ENCODE measurements at places on chromosomes 1 and 21.

DNA sequence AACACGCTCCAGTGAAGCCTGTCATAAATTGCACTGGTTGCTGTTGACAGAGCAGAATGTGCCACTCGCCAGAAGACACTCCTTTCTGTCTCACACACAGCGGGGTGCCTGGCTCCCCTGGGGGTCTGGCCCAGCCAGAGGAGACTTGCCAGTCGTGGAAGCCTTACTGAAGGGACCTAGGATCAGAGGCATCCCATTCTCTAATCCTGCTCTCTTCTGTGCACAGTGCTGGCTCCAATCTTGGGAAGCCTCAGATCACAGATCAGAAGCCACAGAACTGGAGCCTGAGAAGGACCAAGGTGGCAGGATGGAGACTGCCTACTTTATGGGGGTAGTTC, 1.4 kb downstream of the SLC9A1 start:
- DNase-seq = no peak

DNA sequence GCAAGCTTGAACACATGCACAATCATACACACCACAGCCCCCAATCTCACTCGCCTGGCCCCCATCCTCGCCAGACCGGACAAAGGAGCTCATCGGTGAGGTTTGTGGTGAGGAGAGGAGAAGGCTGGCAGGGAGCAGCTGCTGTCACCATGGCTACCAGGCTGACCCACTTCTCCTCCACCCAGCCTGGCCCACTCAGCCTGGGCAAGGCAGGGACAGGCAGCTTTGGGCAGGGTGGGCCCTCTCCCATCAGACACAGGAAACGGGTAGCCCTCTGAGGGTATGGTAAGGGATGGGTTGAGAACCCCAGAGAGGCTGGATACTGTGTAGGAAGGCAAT, 15.9 kb downstream of the RIMS3 start:
- no peak for DNase-seq

- peak; percentile 92 for DNase-seq
Measured at GRCh38 chr1:20151906-20152598, 12.9 kb downstream of the PLA2G2F start.

- DNase-seq = peak; percentile 49
Measured at GRCh38 chr1:154608397-154609270, 648 bp upstream of the ADAR start.

- DNase-seq = no peak
Measured at GRCh38 chr1:11046625-11047365, at the start of gene MASP2. TSS of gene MASP2 (minus strand) at chr1:11047239. CDS start at chr1:11047207, 32 bp downstream.

GRCh38 chr1:214853340-214853739, 229.2 kb upstream of the KCNK2 start:
- DNase-seq = no peak

DNA sequence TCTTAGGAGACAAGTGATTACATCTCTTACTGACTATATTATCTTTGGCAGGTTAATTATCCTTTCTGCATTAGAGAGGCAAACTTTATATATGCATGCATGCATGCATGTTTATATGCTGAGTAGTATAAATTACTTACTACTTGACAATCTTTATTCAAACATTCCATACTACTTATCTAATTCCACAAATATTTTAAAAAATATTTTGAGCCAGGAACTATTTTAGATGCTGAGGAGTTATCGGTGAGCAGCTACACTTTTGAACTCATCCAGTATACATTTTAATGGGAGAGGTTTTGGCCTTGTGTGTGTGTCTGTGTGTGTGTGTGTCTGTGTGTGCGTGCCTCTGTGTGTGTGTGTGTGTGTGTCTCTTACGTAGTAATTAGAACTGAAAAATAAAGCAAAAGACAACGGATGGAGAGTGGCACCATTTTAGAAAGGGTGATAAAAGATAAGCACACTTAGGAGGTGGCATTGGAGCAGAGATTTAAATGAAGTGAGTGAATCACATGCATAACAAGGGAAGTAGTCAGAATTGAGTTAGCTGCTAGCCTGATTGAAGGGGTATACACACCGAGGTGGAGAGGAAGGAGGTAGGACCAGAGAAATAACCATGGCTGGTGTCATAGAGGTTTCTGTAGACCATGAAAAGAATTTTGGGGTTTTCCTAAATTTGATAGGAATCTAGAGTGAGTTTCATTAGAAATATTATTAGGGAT, 1488.4 kb downstream of the MRPL39 start:
- DNase-seq = no peak

GRCh38 chr1:230797942-230798365, 50.8 kb downstream of the CAPN9 start:
- no peak for DNase-seq

GRCh38 chr1:160806109-160806665, 10.2 kb downstream of the LY9 start:
- DNase-seq = no peak

DNA sequence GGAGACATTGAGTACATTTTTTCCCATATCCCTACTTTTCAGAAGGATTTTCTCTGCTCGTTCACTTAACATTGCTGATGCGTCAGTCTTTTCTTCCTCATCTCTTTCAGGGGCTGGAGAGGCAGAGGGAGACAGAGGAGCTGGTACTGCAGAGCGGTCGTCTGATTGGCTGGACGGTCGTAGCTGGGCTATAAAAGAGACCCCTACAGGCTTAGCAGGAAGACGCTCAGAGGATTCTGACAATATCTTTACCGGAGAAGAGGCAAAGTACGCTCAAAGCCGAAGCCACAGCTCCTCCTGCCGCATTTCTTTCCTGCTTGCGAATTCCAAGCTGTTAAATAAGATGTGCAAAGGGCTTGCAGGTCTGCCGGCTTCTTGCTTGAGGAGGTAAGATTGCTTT, at the start of gene RGS4:
Gene RGS4 (plus strand): TSS at position 220 of the 400 bp plus-strand sequence. CDS start 124 bp downstream, at position 344.
- no peak for DNase-seq

DNA sequence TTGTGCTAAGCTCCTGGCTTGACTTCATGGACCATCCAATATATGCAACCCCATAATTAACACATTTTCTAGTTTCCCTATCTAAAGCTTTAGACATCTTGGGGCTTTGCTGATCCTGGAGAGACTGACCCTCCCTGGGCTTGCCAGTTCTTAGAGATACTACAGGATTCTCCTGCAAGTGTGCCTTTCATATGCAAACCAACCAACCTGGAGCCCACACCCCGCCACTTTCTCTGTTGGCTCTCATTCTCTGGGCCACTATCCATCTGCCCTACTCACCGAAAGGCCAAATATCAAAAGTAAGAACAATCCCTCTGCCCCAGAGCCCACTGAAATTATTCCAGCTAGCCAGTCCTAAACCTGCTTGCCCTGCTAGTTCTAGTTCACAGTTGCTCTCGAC, 2.2 kb upstream of the GBP6 start:
- no peak for DNase-seq

DNA sequence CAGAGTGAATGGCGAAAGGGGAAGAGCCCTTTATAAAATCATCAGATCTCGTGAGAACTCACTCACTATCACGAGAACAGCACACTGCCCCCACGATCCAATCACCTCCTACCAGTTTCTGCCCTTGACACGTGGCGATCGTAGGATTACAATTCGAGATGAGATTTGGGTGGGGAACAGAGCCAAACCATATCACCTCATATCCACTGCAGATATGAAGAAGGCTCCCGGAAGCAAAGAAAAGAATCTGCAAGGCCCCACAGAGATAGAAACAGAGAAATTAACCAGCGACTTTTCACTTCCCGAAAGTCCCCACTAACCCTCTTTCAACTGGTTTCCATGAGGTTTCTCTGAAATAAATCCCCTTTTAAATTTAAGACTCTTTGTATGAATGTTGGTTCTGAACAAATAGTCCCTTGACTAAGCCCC, 86.2 kb upstream of the IRF2BP2 start:
- peak; percentile 51 for DNase-seq

DNA sequence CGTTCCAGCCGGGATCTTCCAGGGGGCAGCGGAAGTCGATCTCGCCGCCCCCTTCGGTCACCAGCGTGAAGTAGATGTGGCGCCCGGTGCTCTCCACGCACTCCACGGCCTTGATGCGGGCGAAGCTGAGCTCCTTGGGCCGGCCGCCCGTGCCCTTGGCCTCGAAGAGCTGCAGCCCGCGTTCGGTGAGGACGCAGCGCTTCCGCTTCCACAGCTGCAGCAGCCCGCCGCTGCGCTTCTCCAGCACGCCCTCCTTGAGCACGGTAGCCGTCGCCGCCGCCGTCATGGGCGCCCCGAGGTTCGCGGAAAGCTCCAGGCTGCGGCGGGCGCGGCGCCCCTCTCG, 516 bp downstream of the PHLDA3 start:
- DNase-seq = peak; percentile 61

- DNase-seq = peak; percentile 66
Measured at GRCh38 chr1:36400825-36401601, 3.3 kb upstream of the LSM10 start.

- DNase-seq = no peak
Measured at GRCh38 chr1:91499904-91500755, 521 bp upstream of the CDC7 start.

DNA sequence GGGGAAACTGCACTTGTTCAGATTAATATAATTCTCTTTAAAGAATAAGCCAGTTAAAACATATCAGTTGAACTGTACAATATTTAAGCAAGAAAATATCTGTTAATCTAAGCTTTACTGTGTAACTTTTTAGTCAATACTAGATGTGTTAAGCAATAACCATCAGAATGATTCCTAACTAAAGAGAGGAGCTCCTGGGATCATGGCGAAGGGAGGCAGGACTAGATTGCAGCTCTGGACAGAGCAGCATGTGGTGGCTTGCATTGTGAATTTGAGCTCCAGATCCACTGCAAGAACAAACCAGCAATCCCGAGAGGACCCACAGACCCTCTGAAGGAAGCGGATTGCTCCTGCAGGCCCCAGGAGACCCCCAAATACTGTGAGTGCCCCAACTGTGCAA, 21.9 kb downstream of the LYST start:
- no peak for DNase-seq

DNA sequence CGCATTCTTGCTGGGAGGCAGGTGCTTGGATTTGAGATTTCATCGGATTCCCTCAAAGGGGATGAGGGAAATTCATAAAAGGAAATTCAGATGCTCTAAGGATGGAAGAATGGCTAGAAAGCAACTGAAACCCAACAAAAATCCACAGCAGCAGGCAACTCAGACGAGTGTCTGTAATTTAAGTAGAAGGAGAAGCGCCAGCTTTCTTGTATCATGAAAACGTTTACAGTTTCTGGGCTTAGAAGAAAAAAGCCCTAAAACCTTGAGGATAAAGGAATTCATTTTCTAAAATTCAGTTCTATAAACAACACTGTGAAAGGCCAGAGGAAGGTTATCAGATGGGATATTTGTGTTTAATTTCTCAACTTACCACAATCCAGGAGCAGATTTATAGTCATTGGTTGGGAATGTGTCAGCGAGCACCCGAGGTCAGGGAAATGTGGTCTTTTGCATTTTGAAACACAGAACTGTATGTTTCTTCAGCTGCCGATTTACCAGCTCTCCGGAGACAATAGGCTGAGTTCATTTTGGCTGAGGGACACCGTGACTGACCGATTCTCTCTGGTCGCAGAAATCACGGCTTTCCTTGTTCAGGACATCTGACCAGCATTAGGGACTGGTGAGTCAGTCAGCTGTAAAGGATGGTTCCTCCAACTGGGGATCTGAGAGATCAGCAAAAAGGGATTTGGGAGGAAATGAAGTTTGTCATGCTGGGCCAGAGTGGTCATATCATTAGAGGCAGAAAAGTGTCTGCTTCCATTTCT, 111.6 kb upstream of the ERRFI1 start:
- DNase-seq = no peak

DNA sequence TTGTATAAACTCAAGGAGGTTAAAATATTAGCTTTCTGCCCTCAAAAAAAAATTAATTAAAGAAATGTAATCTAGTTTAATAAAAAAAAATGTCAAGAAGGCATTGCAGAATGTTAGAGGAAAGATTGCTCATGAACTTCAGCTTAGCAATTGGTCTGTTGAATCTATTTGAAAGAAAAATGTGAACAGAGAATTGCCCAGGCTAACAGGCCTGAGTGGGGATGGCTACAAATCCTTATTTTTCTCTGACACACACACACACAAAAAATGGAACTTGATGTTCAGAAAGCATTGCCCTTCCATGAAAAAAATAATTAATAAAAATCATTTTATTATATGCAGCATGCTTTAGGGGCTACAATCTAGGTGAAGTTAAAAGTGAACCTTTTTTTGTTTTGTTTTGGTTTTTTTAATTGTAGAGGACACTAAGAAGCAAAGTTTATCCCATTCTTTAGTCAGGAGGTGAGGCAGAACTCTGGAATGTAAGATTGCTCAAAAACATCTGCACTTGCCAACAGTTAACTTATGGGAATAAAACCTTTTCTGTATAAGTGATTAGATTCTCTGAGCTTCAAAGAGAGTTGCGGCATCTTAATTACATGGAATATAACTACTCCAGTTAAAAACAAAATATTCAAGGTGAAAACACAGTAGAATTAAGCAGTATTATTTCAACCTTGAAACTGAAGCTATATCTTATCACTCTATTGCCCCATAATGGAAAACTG, 658.5 kb upstream of the ADGRL2 start:
- DNase-seq = no peak

- DNase-seq = peak; percentile 86
Measured at GRCh38 chr1:9724706-9725476, 73.4 kb downstream of the PIK3CD start.

DNA sequence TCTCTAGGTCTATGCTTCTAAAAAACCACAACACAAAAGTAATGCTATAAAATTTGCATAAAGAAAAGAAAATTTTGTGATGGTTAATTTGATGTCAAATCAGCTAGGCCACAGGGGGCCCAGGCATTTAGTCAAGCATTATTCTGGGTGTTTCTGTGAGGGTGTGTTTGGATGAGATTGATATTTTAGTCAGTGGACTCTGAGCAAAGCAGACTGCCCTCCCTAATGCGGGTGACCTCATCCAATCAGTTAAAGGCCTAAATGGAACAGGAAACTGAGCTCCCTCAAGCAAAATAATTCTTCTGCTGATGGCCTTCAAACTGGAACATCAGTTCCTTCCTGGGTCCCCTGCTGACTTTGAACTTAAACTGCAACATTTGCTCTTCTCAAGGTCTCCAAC, 358.0 kb downstream of the DSCAM start:
- DNase-seq = no peak

DNA sequence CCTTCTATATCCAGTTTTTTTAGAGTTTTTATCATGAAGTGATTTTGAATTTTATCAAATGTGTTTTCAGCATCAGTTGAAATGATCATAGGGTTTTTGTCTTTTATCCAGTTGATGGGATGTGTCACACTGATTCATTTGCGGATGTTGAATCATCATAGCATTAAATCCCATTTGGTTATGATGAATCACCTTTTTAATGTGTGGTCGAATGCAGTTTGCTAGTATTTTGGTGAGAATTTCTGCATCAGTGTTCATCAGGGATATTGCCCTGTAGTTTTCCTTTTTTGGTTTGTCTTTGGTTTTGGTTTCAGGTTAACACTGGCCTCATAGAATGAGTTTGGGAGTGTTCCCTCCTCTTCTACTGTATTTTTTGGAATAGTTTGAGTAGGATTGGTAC, 80.3 kb downstream of the DIRAS3 start:
- no peak for DNase-seq
